ENCODE measurements at places on chromosomes 12 and 14.

- DNase-seq = no peak
Measured at GRCh38 chr12:55850893-55851292, 8.2 kb upstream of the MMP19 start.

DNA sequence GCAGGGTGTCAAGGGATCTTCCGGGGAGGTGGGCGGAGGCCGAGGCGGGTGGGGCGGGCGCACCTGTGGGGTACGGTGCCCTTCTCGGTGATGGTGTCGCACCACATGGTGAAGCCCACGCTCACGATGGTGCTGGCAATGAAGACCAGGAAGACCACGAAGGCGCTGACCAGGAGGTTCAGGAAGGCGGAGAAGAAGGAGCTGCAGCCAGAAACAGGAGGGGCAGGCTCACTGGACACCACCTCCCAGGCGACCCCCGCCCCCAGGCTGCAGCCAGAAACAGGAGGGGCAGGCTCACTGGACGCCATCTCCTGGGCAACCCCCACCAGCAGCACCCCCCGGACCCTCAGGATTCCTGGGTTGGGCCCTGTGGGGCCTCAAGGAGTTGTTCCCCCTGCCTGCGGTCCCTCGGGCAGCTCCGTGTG lies 7.6 kb downstream of the TMEM179 start:
- DNase-seq = peak; percentile 17

GRCh38 chr12:6957151-6957701 lies 6.1 kb downstream of the PTPN6 start:
- no peak for DNase-seq

- no peak for DNase-seq
Measured at GRCh38 chr14:90784621-90785270, 31.5 kb downstream of the TTC7B start.

DNA sequence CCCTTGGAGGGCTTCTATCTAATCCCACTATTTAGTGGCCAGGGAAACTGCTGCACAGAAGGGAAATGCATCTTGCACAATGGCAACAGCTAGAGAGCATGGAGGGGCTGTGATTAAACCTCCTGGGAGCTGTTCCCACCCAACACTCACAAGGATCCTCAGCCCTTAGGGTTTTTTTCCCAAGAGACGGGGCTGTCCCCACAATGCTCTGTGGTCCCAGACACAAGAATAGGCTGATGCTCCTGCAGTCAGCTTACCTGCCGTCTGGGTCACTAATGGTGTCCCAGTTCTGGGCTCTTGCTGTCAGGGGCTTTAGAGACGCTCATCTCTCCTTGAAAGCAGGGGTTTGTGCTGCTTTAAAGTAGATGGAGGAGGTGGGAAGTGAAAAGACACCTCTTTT lies 4.6 kb downstream of the SERPINA1 start:
- DNase-seq = no peak

DNA sequence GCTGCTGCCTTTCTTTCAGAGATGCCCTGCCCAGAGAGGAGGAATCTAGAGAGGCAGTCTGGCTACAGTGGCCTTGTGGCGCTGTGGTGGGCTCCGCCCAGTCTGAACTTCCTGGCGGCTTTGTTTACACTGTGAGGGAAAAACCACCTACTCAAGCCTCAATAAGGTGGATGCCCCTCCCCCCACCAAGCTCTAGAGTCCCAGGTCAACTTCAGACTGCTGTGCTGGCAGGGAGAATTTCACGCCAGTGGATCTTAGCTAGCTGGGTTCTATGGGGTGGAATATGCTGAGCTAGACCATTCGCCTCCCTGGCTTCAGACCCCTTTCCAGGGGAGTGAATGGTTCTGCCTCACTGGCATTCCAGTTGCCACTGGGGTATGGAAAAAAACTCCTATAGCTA lies 25.6 kb downstream of the SPATA7 start:
- no peak for DNase-seq

DNA sequence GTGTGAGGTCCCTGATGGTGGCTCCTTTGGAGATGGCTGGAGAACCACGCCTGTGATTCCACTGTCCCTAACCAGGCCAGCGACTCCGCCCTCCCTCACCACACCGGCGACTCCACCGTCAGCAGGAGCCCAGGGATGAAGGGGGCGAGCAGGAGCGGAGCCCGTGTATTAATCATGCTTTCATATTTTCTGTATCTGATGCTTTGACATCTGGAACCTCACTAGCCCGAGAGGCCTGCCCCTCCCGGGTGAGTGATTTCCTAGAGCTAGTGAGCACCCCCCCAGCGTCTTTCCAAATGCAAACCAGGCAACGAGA lies 69.9 kb downstream of the NOC4L start:
- DNase-seq = no peak

DNA sequence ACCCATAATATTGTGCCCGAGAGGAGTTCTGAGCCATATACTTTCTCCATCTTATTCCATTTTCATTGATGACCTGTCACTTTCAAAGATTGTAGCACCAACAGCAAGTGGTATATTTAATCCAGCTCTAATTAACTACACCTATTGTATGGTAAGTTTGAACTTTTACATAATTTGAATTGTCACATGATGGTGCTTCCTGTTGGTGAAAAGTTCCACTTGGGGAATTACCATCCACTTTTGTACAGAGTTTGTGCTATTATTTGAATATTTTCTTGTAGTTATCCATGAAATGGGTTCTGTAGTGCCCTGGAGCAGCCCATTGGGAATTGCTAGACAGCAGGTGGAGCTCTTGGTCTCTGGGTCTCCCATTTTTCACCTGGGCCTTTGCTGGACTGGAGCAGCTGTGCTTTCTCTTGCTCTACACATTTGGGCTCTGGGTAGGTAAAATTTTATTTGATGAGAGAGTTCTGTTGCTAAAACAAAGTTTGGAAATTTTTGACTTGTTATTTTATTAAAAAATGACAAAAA lies 3.0 kb downstream of the SMCO3 start:
- DNase-seq = no peak

GRCh38 chr12:40565029-40565633 lies 127.1 kb upstream of the CNTN1 start:
- no peak for DNase-seq

- no peak for DNase-seq
Measured at GRCh38 chr14:23245282-23245681, 7.5 kb downstream of the RNF212B start.

DNA sequence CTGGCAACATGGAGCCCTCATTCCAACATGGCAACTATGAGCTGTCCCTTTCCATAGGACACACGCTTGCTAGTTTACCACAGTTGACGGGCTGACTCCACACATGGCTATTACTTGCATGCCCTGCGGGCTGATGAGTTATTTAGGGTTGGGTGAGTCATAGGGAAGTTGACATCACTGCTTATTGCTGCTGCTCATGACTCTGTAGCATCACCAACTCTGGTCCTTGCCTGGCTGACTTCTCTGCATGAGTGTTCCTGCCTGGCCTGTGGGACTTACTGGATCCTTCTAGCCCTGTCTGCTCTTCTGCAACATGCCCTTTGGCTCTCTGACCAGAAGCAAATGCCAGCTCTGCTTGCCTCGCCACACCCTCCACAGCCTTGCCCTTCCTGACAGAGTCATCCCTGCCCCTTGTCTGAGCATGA lies 199.5 kb downstream of the ANO6 start:
- DNase-seq = peak; percentile 46

- peak; percentile 99 for DNase-seq
Measured at GRCh38 chr14:103520657-103521437, 1.8 kb downstream of the CKB start.

DNA sequence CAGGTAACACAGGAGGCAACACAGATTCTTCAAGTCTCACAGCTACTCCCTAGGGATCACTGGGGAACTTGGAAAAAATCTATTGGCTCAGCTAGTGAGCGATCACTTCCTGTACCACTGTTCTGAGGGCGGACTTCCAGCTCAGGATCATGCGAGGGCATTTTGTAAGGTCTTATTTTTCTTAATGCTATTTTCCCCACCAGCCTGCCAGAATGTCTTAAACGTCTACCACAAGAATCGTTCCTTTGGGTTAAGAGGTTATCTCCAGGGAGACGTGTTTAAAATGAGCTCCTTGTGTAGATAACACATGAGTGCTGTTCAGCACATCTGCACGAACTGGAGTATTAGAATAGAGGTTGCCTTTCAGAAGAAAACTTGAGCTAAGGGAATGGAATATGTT lies 162.6 kb downstream of the ETNK1 start:
- DNase-seq = no peak
